Stimulated activated CD4-positive, alpha-beta T cell treated with anti-CD3 and anti-CD28 coated beads, Interleukin-1b, Interleukin-23, amount 100 ng/mL, for 1 hour (primary cell): ENCODE measurements at places on chromosomes 2 and 18.

GRCh38 chr2:214310319-214310718, 100.5 kb upstream of the VWC2L start:
- DNase-seq, result no peak

- no peak for DNase-seq
These were observed 723.2 kb downstream of the DPP10 start for GRCh38 chr2:115165529-115166109.

DNA sequence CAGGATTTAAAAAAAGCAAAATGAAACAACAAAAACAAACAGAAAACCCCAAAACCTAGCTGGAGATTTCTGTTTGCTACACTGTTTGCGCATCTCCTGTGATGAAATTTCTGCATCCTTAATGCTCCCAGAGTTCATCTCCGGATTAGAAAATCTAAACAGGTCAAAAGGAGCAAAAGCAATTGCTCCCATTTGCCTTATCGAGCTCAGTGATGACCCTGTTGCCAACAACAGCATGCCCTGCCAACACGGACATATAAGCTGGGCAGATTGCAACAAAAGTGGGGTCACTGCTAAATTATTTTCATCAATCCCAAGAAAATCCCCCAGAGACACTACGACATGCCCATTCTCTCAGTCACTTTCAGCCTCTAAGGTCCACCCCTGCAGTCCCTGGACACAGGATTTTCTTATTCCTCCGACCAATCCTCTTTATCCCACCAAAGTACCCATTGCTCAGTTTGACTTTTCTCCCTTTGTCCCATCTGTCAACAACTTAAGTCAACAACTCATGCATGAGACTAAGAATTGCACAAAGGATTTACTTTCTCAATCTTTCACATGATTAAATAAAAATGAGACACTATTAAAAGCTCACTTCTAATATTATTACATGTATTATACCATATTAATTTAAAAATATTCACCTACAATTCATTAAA, 67.8 kb downstream of the ABCG8 start:
- no peak for DNase-seq

DNA sequence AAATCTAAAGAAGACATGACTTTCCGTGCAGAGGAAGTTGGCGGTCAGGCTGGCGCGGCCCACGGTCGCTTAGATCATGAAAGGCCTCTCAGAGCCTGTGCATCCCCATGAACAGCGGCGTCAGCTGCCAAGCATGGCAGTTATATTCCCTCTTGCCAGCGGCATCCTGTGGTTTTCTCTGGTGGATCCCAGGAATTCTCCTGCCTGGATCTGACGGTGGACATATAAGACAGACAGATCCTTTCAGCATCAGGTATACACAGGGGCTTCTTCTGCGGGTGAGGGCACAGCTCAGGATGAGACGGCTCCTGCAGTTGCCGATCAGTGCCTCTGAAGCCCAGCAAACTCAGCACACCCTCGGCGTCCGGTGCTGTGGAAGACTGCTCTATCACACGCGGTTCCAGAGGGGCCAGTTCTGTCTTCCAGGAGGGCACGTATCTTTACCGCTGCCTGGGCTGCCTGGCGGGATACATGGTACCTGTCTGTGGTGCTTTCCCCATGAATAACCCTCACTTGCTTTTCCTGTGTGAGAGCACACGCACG, 157.8 kb downstream of the LDLRAD4 start:
- no peak for DNase-seq

GRCh38 chr2:37582481-37583220, 88.8 kb downstream of the CDC42EP3 start:
- DNase-seq, result no peak

- DNase-seq, result no peak
These were observed 67.6 kb downstream of the KIAA2012 start for GRCh38 chr2:202140522-202141252.

- no peak for DNase-seq
These were observed 6.7 kb downstream of the PELI1 start for GRCh38 chr2:64137567-64137966.
